ENCODE measurements at places on chromosomes 1 and 21.

DNA sequence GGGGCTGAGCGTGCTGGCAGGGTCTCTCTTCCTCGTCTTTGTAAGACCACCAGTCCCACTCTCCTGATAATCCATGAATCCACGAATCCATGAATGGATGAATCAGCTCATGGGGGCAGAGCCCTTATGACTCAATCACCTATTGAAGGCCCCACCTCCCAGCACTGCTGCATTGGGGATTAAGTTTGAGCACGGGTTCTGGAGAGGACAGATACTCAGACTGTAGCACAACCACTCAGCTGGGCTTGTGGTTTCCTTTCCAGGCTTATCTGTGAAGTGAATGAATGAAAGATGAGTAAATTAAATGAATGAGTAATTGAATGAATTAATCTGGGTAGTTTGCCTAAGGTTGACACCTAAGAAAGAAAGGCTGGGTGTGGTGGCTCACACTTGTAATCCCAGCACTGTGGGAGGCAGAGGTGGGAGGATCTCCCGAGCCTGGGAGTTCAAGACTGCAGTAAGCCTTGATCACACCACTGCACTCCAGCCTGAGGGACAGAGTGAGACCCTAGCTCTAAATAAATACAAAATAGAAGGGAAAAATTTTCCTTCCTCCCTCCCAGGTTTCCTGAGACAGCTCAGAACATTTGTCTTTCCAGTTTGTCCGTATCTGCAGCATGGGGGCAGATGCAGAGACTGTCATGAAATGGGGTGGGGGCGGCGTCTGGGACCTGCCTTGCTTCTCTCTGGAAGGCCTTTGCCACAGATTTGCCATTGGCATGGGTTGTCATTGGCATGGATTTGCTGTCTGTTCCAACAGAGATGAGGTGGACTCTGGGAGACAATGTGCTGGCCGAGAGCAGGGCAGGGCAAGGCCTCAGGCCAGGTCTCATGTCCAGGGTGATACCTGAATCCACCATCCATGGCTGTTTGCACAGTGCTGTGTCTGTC, 187.7 kb upstream of the C1orf174 start:
- DNase-seq = no peak

GRCh38 chr1:63777286-63777685, 3.5 kb downstream of the ROR1 start:
- DNase-seq = no peak

GRCh38 chr1:3821447-3821846, 25.1 kb upstream of the LRRC47 start:
- no peak for DNase-seq

GRCh38 chr21:44616591-44616926, 4.7 kb downstream of the KRTAP10-8 start:
- no peak for DNase-seq

- DNase-seq = no peak
Observed at GRCh38 chr1:231534703-231535159, 6.3 kb downstream of the TSNAX start.

DNA sequence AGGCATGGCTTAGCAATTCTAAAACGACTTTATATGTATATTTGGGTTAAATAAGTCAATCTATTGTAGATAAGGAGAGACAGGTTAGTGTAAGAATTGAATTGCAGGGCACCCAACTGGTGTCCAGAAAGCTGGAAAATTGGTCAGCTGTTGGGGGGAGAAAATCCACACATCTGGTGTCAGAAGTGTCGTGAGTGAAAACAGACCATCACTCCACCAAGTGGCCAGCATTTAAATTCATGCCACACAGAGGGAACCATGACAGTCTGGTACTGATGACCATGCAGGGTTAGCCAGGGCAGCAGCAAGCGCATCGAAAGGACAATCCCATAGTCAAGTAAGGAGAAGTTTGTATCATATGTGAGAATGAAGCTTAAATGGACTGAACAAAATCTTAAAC, 11.7 kb downstream of the LAX1 start:
- no peak for DNase-seq

- DNase-seq = no peak
Observed at GRCh38 chr1:150537732-150538684, 11.2 kb upstream of the ADAMTSL4 start.

- no peak for DNase-seq
Observed at GRCh38 chr1:53592521-53592982, 133.4 kb downstream of the DMRTB1 start.
